ENCODE measurements at places on chromosomes 13 and 19. TPM values are rescaled to one million over a fixed set of nuclear protein-coding genes. Genes with fewer than 3 reads are reported as not detected.

The LILRB4 gene
- not detected for total RNA-seq

The ZNF266 gene
- total RNA-seq, result 7.1 TPM

The PMIS2 gene
- total RNA-seq, result not detected

The NAA16 gene
- 4.5 TPM for total RNA-seq

The TNFAIP8L1 gene
- total RNA-seq, result 3.7 TPM

Data from hair follicular keratinocyte (primary cell).